ENCODE measurements at places on chromosomes 5 and 9.

DNA sequence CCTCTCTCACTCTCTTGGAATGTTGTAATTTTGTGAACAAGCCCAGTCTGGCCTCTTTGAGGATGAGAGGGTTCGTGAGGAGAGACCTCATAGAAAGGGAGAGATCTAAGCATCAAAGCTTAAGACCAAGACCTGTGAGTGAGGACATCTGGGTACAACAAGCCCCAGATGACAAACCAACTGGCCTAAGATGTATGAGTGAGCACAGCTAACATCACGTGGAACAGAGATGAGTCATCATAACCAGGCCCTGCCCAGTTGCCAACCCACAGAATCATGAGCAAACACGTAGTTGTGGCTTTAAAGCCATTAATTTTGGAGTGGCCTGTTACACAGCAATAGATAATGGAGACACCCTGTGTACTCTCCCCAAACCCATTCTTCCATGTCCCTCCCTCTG lies 439.1 kb upstream of the KIF2A start:
- DNase-seq = no peak

DNA sequence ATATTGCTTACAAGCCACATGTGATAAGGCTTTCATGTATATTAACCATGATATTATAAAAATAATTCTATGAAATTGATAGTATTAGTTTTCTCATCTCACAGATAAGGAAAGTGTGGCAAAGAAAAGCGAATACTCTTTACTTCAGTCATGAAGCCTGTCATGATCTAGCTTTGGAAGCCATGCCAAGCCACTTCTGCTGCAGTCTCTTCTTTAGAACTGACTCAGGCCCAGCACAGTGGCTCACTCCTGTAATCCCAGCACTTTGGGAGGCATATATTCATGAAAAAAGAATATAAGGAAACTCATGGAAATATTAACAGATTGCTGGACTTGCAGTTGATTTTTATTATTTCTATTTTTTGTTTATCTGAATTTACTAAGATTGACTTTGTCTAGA lies 42.9 kb upstream of the PJA2 start:
- DNase-seq = no peak

DNA sequence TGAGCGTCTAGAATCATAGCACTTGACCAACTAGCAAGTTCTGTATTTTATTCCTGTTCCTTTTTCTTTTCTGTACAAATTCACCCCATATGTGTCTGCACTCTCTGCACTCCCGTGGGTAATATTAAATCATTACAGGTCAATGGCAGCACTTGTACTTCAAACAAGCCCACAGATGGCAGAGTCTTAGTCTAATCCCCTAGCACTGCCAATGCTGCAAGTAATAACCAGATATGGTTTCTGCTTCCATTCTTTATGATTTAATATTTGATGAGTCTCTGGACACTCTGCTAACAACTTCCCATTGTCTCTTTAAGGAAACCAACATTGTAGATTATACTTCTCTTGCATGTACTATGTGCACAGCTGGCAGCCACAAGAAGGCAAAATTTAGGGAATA lies 343.8 kb upstream of the CHD1 start:
- no peak for DNase-seq

GRCh38 chr9:131745610-131746009 lies 5.7 kb upstream of the RAPGEF1 start:
- no peak for DNase-seq

GRCh38 chr9:840343-840742 lies 1.2 kb upstream of the DMRT1 start:
- no peak for DNase-seq

DNA sequence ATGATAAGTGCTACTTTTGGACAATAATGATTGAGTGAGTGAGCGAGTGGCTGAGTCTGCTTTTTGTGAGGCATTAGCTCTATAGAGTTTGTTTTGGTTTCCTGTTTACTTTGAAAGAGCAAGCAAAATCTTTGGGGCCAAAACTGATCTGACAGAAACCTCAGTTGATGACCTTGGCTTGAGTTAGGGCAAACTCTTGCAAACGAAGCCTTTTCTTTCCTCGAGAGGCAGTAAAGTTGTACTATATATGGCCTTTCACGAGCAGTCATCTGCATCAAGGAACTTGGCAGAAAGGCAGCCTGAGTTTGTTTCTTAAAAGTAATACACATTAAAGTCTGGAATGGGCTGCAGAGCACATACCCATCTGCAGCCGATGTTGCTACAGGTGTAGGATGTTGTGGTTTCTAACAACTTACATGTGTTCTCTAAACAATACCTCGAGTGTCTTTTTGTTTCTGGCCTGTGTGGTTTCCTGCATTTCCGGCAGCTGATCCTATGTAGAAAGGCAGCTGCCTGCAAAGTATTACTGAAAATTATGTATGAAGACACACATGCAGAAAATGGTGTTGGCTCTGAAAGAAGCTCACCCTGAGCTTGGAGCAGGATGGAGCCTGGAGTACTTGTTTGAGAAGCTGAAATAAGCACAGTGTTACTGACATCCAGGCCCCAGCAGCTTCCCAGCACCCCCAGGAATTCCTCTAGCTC lies 60.8 kb downstream of the FOXD1 start:
- no peak for DNase-seq

DNA sequence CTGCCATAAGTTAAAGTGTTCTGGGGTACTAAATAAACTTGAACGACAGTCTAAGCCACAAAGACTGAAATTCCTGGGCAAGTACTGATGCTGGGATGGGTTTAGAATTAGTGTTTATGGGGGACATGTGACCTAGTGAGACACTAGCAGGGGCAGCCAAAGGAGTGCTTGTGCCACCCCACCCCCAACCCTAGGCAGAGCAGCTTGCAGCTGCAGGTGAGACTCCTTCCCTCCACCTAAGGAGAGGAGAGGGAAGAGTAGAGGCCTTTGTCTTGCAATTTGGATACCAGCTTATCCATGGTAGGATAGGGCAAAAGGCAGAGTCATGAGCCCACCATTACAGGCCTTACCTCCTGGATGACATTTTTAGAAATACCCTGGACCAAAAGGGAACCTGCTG lies 28.7 kb upstream of the PDE4D start:
- no peak for DNase-seq

- DNase-seq = no peak
These were observed 70.9 kb downstream of the TRIO start for GRCh38 chr5:14213813-14214585.

GRCh38 chr5:39947657-39948056 lies 522.9 kb upstream of the DAB2 start:
- no peak for DNase-seq

GRCh38 chr9:134034215-134035040 lies 9.1 kb downstream of the BRD3OS start:
- DNase-seq = no peak

DNA sequence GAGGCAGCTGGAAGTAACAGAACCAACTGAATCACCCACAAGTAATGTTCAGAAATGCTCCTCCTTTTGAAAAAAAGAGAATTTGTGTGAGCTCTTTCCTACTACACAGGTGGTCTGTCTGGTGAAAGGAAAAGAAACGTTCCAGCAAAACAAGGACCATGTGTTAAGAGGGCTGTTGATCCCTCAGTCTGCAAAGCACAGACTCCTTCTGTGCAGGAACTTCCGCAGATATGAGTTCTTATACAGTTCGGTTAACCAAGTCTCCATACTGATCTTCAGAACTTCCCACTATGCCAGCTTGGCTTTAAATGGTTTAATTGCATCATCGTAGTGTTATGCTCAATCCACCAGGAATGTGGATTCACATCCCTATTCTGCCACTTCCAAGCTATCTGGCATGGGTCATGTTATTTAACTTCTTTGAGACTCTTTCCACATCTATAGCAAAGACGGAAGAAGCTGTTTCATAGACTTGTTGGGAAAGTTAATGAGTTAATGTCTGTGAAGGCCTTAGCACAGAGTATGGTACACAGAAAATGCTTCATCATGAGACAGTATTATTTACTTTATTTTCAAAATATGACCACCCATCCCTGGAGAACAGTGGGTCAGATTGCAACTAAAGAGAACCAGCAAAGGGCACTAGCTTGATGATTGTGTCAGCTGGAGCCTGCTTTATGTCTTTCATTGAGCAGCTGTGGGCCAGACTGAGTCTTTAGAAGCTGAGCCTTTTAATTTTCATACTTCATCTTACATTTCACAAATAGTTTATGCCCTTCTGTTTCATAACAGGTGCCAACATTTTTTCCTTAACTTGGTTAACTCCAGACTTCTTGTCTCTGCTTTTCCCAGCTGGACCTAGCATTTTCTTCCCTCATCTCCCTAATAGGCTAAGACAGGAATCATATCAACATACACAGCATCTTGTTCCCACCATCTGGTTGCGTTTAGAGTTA lies 89.9 kb downstream of the MAMDC2 start:
- no peak for DNase-seq

- no peak for DNase-seq
These were observed 24.1 kb upstream of the SLC25A48 start for GRCh38 chr5:135810188-135810943.

Measured in stimulated activated CD4-positive, alpha-beta T cell treated with anti-CD3 and anti-CD28 coated beads, TNF-alpha, amount 100 ng/mL, for 48 hours (primary cell).